Calu3 (cell line): ENCODE measurements at places on chromosomes 3 and 15. TPM values are rescaled to one million over a fixed set of nuclear protein-coding genes. Genes with fewer than 3 reads are reported as not detected.

GRCh38 chr3:134449277-134449676 is 36.5 kb downstream of the ANAPC13 start:
- H3K4me3 ChIP-seq, result no peak overlapping the region
- peak; percentile 76 for DNase-seq
- H3K27me3 ChIP-seq, result no peaks in the 10 kb centered on the region
- H3K27ac ChIP-seq, result no peak overlapping the region

GRCh38 chr3:50241713-50242380 is 5.8 kb downstream of the GNAI2 start:
- no peak overlapping the region for H3K27ac ChIP-seq
- H3K36me3 ChIP-seq, result peaks cover 34% of the 10 kb centered on the region
- no peaks in the 10 kb centered on the region for H3K27me3 ChIP-seq
- H3K4me3 ChIP-seq, result no peak overlapping the region
- peaks cover 20% of the 10 kb centered on the region for H3K4me1 ChIP-seq

DNA sequence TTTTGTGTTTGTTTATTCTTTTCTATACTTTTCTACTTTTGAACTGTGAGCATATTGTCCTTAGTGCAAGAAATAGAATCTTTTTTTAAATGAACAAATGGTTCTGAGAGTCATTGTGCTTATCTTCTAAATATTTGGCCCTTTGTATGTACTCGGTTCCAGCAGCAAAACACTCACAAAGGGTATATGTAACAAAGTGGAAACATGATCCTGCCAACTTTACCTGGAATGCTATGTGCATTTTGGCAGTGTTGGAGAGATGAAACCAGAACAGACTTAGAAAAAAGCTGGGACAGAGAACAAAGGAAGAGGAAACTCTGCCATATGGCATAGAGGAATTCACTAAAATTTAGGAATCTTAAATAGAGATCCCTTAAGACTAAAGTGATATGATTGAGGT is 150.1 kb downstream of the FGF12 start:
- H3K27ac ChIP-seq, result no peak overlapping the region
- no peaks in the 10 kb centered on the region for H3K4me1 ChIP-seq
- no peak overlapping the region for H3K4me3 ChIP-seq
- DNase-seq, result no peak
- H3K27me3 ChIP-seq, result no peaks in the 10 kb centered on the region
- no peaks in the 10 kb centered on the region for H3K36me3 ChIP-seq

GRCh38 chr3:182284793-182285192 is 508.5 kb upstream of the ATP11B start:
- peaks cover 34% of the 10 kb centered on the region for H3K4me1 ChIP-seq
- peak overlapping the region; percentile 33 for H3K4me3 ChIP-seq
- DNase-seq, result peak; percentile 75
- peak overlapping the region; percentile 89 for H3K27ac ChIP-seq

DNA sequence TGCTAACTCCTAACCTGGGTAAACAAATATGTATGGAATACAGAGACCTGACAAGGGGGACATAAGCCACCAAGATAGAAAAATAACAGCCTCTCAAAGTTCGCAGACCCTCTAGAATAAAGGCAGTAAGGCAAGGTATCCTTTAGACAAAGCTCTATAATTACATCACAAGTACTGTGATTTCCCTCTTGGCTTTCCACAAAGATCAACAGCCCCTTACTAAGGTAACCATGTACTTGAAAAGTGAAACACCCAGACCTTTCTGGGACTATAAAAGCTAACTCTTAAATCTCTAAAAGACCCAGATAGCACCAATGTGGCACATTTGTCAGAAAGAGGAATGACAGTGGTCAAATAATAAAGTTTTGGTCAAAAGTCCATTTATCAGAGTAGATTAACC is 51.9 kb downstream of the TBL1XR1 start:
- peaks cover 74% of the 10 kb centered on the region for H3K4me1 ChIP-seq
- peaks cover 25% of the 10 kb centered on the region for H3K36me3 ChIP-seq
- H3K27ac ChIP-seq, result peak overlapping the region; percentile 85
- no peaks in the 10 kb centered on the region for H3K27me3 ChIP-seq
- DNase-seq, result no peak

OR5K2 gene
- total RNA-seq, result not detected in 2 replicates

CFAP20DC gene
- total RNA-seq, result 5.8 and 5.9 TPM in 2 replicates

GRCh38 chr3:171099911-171100310 is 73.4 kb upstream of the SLC2A2 start:
- H3K4me1 ChIP-seq, result no peaks in the 10 kb centered on the region
- no peak for DNase-seq
- H3K4me3 ChIP-seq, result no peak overlapping the region
- no peaks in the 10 kb centered on the region for H3K36me3 ChIP-seq
- H3K27me3 ChIP-seq, result no peaks in the 10 kb centered on the region

- no peaks in the 10 kb centered on the region for H3K36me3 ChIP-seq
- peaks cover 81% of the 10 kb centered on the region for H3K27me3 ChIP-seq
- no peak overlapping the region for H3K4me3 ChIP-seq
- H3K4me1 ChIP-seq, result no peaks in the 10 kb centered on the region
- no peak overlapping the region for H3K27ac ChIP-seq
These were observed 822 bp downstream of the ST8SIA2 start for GRCh38 chr15:92394309-92395097.

ZDHHC23 gene
- 17.8 and 22.0 TPM in 2 replicates for total RNA-seq
